ENCODE measurements at places on chromosomes 1 and 21.
A peak's percentile ranks its signal among the peaks of the same experiment; 100 is the strongest.

DNA sequence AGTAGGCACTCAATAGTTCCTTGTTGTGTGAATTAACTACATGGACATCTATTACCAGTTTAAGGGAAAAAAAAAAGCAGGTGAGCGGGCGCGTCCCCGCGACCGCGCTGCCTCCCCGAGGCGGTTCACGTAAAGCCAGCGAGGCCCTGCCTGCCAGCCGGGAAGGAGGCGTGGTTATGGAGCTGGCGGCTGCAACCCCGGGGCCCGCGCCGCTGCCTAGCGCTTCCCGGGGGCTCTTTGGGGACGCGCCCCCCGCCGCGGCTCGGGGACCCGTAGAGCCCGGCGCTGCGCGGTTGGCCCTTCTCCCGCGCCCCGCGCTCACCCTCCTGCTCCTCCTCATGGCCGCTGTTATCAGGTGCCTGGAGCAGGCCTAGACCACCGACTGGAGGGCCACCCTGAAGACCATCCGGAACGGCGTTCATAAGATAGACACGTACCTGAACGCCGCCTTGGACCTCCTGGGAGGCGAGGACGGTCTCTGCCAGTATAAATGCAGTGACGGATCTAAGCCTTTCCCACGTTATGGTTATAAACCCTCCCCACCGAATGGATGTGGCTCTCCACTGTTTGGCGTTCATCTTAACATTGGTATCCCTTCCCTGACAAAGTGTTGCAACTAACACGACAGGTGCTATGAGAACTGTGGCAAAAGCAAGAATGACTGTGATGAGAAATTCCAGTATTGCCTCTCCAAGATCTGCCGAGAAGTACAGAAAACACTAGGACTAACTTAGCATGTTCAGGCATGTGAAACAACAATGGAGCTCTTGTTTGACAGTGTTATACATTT is 2.6 kb upstream of the CC2D1B start:
- peak; percentile 68 for DNase-seq

DNA sequence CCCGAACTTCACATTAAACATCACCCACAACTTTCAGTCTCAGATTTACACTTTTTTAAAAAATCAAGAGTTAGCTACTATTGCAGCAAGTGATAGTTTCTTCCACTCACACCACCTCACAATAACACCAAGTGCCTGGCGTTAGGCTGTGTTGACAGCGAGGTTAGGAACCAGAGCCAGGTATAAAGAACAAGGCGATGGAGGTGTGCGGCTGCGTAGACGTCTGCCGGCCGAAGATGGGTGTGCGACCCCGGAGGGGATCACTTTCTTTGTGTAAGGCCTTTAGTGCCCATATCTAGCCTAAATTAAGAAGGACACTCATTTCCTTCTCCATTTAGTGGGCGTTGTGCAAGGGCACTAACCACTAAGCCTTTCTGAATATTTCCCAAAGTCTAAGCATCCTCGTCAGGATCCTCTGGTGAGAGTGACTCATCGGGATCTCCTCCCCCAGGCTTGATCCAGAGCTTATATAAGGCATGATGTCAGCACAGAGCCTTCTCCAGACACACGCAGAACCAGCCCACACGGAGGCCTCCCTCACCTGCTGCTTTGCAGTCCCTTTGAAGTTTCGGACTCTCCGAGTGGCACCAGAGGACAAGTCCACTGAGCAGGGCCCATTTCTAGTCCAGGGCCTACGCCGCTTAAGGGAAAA is 11.8 kb downstream of the NHLH2 start:
- peak; percentile 61 for DNase-seq

- DNase-seq: no peak
These were observed 7.3 kb downstream of the CTRC start for GRCh38 chr1:15445390-15446122.

- peak; percentile 70 for DNase-seq
These were observed 342.7 kb upstream of the NR5A2 start for GRCh38 chr1:199684686-199685273.

- DNase-seq: no peak
These were observed 506 bp downstream of the MYOM3 start for GRCh38 chr1:24111262-24111995.

GRCh38 chr1:37704966-37705365 is 12.7 kb downstream of the CDCA8 start:
- no peak for DNase-seq

GRCh38 chr1:214717351-214717750 is 114.4 kb downstream of the CENPF start:
- peak; percentile 57 for DNase-seq

DNA sequence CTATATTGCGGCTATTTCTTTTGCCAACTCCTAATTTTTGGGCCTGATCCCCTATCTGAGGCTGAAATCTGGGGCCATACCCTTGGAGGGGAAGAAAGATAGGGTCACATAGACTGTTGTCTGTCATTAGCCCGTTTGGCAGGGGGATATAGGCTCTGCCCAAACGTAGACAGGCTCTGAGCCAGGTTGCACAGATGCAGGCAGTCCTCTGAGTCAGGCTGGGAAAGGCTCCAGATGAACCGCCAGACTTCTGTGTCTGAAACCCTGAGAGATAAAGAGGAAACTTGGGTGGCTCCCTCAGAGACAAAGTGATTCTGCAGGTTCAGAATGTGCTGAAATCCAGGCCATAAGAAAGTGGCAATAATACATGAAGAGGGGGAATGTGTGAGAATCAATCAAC is 4.0 kb upstream of the CAP1 start:
- DNase-seq: no peak

- DNase-seq: no peak
These were observed 33.5 kb downstream of the NEK2 start for GRCh38 chr1:211641942-211642341.

- no peak for DNase-seq
These were observed 805 bp downstream of the SIM2 start for GRCh38 chr21:36699546-36700294.

DNA sequence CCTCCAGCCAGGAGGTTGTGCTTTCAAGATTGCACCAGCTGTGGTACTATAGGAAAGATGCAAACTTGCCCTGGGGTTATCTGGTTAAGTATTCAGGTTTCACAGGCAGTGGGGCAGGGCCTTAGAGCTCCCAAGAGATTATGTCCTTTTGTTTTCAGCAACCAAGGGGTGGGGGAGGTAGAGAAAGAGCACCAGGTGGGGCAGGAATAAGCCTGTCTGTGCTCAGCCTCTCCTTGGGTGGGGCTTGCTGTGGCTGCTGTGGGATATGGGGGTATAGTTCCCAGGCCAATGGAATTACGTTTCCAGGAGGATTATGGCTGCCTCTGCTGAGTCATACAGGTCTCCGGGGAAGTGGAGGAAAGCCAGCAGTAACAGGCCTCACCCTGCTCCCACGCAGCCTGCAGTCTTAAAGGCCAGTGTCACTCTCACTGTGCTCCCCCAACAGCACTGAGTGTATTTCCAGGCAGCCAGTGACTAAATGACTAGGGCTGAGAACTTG is 508.6 kb downstream of the RWDD3 start:
- DNase-seq: peak; percentile 4

DNA sequence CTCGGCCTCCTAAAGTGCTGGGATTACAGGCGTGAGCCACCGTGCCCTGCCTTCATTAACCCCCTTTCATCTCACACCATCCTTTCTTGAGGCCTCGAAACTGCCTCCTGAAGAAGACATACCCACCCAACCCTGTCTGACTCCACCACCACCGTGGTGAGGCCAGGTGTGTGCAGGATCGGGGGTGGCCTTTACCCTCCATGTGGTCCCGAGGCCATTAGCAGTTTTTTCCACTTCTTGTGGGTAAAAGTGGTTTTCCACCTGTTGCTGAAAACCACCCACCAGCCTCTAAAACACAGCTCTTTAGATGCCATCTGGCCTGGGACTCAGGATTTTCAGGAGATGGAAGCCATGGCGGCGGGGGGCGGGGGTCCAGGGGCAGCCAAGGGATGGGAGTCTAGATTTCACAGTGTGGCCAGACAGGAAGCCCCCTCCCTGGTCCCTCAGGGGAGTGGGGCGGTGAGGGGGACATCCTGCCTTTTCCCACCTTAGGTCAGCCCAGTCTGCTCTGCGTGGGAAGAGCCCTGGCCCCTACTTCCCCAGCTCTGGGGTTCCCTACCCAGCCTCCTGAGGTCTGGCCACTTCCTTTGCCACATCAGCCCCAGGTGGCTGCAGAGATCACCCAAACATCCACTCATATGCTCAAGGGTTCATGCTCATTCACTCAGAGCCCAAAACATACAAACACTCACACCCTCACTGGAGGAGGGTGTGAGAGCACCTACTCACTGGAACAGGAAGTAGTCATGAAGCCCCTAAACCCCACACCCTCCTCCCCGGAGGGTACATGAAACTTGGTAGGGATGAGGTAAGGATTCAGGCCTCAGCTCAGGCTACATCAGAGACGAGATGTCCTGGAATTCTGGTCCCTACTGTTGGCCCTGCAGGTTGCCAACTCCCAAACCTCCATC is 2.3 kb downstream of the FGR start:
- DNase-seq: no peak

GRCh38 chr1:110783292-110783918 is 89.5 kb upstream of the CD53 start:
- DNase-seq: peak; percentile 70

DNA sequence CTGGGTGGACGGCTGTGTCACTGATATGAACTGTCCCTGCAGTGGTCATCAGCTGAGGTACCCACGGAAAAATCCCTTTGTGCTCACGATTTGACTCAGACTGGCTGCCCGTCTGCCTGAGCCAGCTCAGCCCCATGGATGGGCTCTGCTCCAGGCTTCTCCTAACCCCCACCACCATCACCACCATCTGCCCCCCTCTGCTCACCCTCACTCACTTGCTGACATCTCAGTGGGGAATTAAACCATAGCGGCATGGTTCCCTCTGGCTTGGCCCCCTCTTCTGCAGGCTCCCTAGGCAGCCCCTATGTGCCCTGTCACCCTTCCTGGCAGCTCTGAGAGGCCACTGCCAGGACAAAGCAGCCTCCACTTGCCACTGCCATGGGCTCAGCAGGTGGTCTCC is 17.3 kb downstream of the SLC6A9 start:
- DNase-seq: no peak

DNA sequence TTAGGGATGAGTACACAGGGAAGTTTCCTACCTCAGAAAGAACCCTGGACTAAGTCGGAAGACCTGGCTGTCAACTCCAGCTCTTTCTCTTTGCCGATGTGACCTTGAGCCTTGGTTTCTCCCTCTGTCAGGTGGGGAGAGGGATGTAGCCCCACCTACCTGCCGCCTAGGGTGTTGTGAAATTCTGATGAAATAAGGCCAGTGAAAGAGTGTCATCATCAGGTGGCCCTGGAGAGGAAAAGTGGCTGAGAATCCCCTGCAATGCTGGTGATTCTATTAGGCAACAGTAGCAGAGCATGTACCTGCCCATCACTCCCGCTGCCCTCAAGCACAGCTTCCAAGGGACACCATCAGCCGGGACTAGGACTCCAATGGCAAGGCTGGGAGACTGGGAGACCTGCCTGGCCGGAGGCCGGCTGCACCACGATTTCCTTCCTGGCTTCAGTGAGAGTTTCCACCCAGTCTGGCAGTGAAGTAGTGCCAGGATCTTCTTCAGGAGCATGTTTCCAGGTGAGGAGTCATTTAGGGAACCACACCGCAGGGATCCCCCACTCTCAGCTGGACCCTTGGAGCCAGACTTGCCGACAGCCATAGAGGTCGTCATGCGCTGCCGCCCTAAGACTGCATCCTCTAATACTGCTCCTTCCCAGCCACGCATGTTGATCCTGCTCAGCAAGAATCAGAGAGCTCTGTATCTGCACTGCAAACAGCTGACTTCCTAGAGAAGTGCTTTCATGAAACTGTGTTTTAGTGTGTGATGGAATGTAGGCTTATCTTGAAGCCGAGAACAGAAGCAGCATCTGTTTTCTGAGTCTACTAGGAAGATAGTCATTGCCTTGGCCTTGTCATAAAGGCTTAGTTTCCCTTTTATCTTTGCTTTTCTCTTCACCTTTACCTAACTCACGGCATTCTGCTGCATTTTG is 88.0 kb upstream of the F3 start:
- DNase-seq: no peak

DNA sequence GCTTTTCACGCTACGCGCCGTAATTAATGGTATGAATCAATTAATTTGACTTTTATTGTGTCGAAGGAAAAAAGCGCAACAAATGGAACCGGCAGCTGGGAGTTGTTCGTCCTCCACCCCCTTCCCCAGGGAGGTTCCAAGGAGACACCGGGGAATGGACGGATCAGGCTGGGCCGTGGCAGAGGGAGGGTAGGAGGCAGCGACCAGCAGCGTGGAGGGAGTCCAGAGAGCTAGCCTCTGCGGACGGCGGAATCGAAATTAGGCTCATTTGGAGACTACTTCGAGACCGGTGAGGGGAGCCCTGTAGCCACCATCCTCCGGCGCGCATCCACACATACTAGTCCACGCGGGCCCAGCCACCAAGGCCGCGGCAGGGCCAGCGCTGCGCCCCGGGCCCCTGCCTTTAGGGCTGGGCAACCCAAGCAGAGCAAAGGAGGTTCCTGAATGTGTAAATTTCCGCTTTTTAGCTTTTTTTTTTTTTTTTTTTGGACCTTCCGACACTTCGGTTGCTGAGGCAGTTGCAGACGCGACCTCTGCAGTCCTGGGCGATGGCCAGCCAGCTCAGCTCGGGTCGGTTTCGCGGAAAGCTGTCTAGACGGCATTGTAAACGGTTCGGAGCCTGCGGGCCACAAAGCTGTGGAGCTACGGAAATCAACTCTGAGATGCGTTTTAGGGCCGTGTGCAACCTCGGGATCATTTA is 2.2 kb upstream of the FOXD3 start:
- no peak for DNase-seq

DNA sequence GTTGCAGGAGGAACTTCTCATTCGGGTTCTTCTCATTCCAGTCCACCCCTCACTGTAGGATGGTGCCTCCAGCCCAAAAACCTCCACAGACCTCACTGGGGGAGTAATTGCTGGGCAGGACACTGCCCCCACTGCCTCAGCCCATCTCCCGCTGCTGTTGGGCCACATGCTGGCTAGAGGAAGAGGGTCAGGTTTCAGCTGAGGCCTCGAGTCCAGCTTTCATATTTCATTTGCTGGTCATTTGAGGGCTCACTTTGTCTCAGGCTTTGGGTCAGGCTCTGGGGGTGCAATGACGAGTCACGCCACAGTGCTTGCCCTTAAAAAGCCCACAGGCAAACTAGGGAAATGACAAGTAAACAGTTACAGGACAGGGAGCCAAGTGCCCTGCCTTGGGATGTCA is 9.3 kb downstream of the CDK18 start:
- DNase-seq: no peak

DNA sequence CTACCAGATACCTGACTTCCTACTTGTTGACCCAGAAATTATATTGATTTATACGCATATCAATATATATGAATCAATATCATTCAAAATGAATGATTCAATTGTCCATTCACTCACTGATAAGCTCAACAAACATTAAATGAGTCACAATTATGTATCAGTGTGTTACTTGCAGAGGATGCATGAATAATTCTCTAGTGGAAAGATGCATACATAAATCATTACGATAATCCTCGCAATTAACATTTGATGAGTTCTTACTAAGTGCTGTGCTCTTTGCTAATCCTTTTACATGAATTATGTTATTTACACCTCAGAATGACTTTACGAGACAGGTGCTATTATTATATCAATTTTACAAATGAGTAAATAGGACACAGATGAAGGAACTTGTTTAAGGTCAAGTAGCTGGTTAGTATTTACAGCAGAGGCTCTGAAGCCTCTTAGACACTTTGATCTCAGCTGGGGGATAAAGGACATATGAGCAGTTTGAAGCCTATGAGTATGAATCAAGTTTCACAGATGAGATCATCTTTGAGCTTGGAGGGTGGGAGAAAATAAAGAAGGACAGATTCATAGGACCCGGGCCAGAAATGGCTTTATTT is 112.8 kb upstream of the ADAMTS5 start:
- peak; percentile 9 for DNase-seq

Measured in kidney tubule cell (primary cell).